PC-9 (cell line): ENCODE measurements at places on chromosomes 16 and 17. TPM values are rescaled to one million over a fixed set of nuclear protein-coding genes. Genes with fewer than 3 reads are reported as not detected.

Gene EVPLL
- total RNA-seq: 3.7 and 5.7 TPM in 2 replicates

Gene FA2H
- total RNA-seq: 3.5 and 4.8 TPM in 2 replicates

Gene NATD1
- 5.3 and 5.4 TPM in 2 replicates for total RNA-seq

GRCh38 chr17:43471585-43472160 lies 12.1 kb upstream of the DHX8 start:
- DNase-seq: no peak
